ENCODE measurements at places on chromosomes 6 and 20. TPM values are rescaled to one million over a fixed set of nuclear protein-coding genes. Genes with fewer than 3 reads are reported as not detected.

The DEFB124 gene
- not detected for total RNA-seq

The CD93 gene
- total RNA-seq = not detected

The BFSP1 gene
- 2.7 TPM for total RNA-seq

The GDAP1L1 gene
- total RNA-seq = not detected

The DAAM2 gene
- total RNA-seq = not detected

The GPX5 gene
- total RNA-seq = not detected

DNA sequence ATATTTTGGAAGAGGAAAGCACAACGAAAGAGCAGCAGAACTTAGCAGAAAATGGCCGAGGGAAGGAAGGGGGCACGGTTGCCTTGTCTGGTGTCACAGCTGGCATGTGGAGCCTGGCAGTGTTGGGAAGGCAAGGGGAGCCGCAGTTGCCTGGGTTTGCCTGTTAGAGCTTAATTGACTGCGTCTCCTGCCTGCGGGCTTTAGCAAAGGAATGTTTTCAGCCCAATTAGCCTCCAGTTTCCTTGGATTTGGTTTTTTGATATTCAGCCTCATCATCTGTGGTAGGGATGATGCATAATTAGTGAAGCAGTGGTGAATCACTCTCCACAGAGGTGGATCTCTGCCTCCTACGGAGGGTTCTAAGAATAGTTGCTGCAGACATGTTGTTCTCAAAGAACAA is 832.6 kb downstream of the QKI start:
- no peak overlapping the region for H3K27ac ChIP-seq
- H3K36me3 ChIP-seq = no peaks in the 10 kb centered on the region
- no peaks in the 10 kb centered on the region for H3K4me1 ChIP-seq
- no peaks in the 10 kb centered on the region for H3K27me3 ChIP-seq
- H3K4me3 ChIP-seq = no peak overlapping the region
- DNase-seq = peak; percentile 29

GRCh38 chr6:41651246-41651961 is 13.1 kb downstream of the MDFI start:
- no peaks in the 10 kb centered on the region for H3K27me3 ChIP-seq
- no peak overlapping the region for H3K27ac ChIP-seq
- H3K36me3 ChIP-seq = peaks cover 5% of the 10 kb centered on the region
- no peak overlapping the region for H3K4me3 ChIP-seq
- no peak for DNase-seq

GRCh38 chr20:9514461-9515213 is at the start of gene LAMP5:
Gene LAMP5 (plus strand): TSS chr20:9514590. CDS start chr20:9514853, 263 bp downstream.
- H3K4me3 ChIP-seq = peak within 1 kb of the TSS; percentile 63
- no peak within 1 kb of the TSS for H3K27ac ChIP-seq
- peaks cover 4% of the 10 kb centered on the region for H3K4me1 ChIP-seq
- peaks cover 19% of the 10 kb centered on the region for H3K27me3 ChIP-seq
- peak; percentile 51 for DNase-seq
- no peaks in the 10 kb centered on the region for H3K36me3 ChIP-seq

- peaks cover 10% of the 10 kb centered on the region for H3K36me3 ChIP-seq
- no peak for DNase-seq
These were observed 5.1 kb downstream of the HLA-E start for GRCh38 chr6:30494291-30494861.

- H3K27ac ChIP-seq = no peak overlapping the region
- no peaks in the 10 kb centered on the region for H3K27me3 ChIP-seq
- DNase-seq = no peak
- peaks cover 16% of the 10 kb centered on the region for H3K4me1 ChIP-seq
- H3K36me3 ChIP-seq = peaks cover 9% of the 10 kb centered on the region
- H3K4me3 ChIP-seq = no peak overlapping the region
These were observed 1.7 kb upstream of the EIF6 start for GRCh38 chr20:35286077-35286898.

GRCh38 chr20:6525447-6526303 is 241.8 kb upstream of the BMP2 start:
- H3K4me3 ChIP-seq = no peak overlapping the region
- no peak for DNase-seq
- no peaks in the 10 kb centered on the region for H3K27me3 ChIP-seq
- no peak overlapping the region for H3K27ac ChIP-seq
- no peaks in the 10 kb centered on the region for H3K4me1 ChIP-seq
- H3K36me3 ChIP-seq = peaks cover 2% of the 10 kb centered on the region

GRCh38 chr20:44030394-44030793 is 115.7 kb downstream of the TOX2 start:
- H3K27ac ChIP-seq = no peak overlapping the region
- H3K36me3 ChIP-seq = no peaks in the 10 kb centered on the region
- DNase-seq = no peak
- H3K4me1 ChIP-seq = no peaks in the 10 kb centered on the region
- no peaks in the 10 kb centered on the region for H3K27me3 ChIP-seq

GRCh38 chr20:4635781-4636180 is 85.9 kb upstream of the PRND start:
- no peak for DNase-seq
- H3K27me3 ChIP-seq = no peaks in the 10 kb centered on the region
- H3K4me3 ChIP-seq = no peak overlapping the region
- H3K27ac ChIP-seq = no peak overlapping the region

- no peak overlapping the region for H3K4me3 ChIP-seq
- no peak for DNase-seq
- H3K27ac ChIP-seq = no peak overlapping the region
- H3K27me3 ChIP-seq = no peaks in the 10 kb centered on the region
These were observed 10.7 kb upstream of the LZTS3 start for GRCh38 chr20:3183896-3184612.

GRCh38 chr6:168852376-168852884 is 401.2 kb downstream of the THBS2 start:
- H3K27ac ChIP-seq = no peak overlapping the region
- H3K4me3 ChIP-seq = peak overlapping the region; percentile 61
- H3K27me3 ChIP-seq = no peaks in the 10 kb centered on the region
- no peaks in the 10 kb centered on the region for H3K4me1 ChIP-seq
- DNase-seq = no peak
